Right lobe of liver (tissue), 6 donors: ENCODE measurements at places on chromosomes 6 and 20. TPM values are rescaled to one million over a fixed set of nuclear protein-coding genes. Genes with fewer than 3 reads are reported as not detected.

OR2B6 gene
- total RNA-seq, result not detected

COL21A1 gene
- total RNA-seq, result 0.71 TPM

LY6G5B gene
- 1.1 TPM for total RNA-seq

ANGPT4 gene
- not detected for total RNA-seq

DNA sequence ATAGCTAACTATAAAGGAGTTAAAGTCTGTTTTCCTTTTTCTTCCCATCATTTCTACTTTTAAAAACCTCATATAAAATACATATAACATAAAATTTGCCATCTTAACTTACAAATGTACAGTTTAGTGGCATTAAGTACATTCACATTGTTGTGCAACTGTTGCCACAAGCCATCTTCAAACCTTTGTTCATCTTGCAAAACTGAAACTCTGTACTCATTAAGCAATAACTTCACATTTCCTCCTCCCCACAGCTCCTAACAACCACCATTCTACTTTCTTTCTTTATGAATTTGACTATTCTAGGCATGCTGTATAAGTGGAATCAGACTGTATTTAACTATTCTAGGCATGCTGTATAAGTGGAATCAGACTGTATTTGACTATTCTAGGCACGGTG is 4.5 kb downstream of the CCDC170 start:
- H3K27ac ChIP-seq, result peak overlapping the region; percentile 38
- no peaks in the 10 kb centered on the region for H3K27me3 ChIP-seq
- H3K4me1 ChIP-seq, result peaks cover 10% of the 10 kb centered on the region
- no peaks in the 10 kb centered on the region for H3K36me3 ChIP-seq

DNA sequence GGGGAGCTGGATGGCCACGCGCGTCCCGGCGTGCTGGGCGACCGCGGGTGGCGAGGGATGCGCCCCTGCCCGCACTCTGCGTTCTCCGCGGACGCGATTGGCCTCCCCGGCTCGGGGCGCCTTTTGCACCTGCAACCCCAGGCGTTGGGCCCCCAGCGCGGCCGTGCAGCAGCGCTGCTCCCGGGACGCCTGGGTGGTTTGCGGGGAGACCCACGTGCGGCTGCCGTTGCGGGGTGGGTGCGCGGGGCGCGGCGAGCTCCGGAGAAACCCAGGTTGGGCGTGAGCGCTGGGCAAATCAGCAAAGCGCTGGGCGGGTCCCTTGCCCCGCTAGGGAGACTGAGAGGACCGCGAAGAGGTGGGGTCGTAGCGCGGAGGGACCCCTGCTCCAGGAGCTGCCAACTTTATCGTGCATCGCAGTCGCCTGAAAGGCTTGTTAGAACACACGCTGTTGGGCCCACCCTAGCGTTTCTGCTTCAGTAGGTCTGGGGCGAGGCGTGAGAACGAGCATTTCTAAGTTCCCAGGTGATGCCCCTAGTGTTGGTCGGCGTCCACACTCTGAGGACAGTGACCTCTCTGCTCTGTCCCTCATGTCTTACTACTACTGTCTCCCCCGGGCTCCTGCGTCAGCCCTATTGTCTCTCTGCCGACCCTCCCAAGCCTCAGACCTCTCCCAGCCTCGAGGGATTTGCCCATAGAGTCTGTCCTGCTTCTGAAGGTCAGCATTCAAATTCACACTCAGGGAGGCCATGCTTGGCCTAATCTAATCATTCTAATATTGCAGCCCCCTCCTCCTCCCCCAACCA is 538 bp upstream of the ZFP64 start:
- H3K27me3 ChIP-seq, result no peaks in the 10 kb centered on the region
- H3K36me3 ChIP-seq, result no peaks in the 10 kb centered on the region
- H3K4me1 ChIP-seq, result peaks cover 8% of the 10 kb centered on the region
- H3K4me3 ChIP-seq, result peak overlapping the region; percentile 97
- peak overlapping the region; percentile 85 for H3K27ac ChIP-seq

DNA sequence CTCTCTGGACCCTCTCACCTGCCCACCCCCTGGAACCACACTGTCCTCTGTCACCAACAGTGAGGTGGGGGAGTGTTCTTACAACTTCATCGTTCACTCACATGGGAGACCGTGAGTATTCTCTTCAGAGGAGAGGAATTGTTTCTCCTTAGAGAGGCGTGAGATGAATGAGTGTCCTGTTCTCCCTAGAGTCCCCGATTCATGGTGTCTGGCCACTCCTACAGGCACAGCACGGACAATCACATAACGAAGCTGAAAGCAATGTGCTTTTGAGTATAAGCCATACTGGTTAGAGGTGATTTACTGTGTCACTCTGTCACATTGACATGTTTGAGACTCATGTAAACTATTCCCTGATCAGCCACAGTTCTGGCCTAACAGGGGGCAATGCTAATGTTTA is 54.6 kb downstream of the FOXC1 start:
- no peaks in the 10 kb centered on the region for H3K27me3 ChIP-seq
- no peaks in the 10 kb centered on the region for H3K4me1 ChIP-seq
- no peak overlapping the region for H3K27ac ChIP-seq
- H3K4me3 ChIP-seq, result no peak overlapping the region
- no peak for DNase-seq

GRCh38 chr6:169783971-169784820 is 32.8 kb downstream of the ERMARD start:
- H3K4me1 ChIP-seq, result peaks cover 2% of the 10 kb centered on the region
- no peak overlapping the region for H3K4me3 ChIP-seq
- H3K36me3 ChIP-seq, result no peaks in the 10 kb centered on the region
- H3K27ac ChIP-seq, result no peak overlapping the region
- H3K27me3 ChIP-seq, result no peaks in the 10 kb centered on the region

DNA sequence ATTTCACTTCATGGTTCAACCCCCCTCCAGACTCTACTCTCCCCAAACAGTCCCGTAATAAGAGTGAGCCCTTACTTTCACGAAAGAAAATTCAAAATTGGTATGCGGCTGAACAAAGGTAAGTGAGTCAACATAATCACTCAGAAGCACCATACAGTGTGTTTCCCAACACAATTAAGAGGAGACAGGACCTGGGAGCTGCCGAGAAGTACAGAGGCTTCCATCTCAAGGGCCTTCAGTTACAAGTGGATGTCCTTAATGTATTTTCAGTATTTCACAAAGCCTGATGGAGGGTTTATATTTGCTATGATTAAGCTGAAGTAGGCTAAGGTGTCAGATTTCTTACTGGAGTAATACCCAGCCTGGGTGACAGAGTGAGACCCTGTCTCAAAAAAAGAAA is 51.1 kb downstream of the MYO6 start:
- no peak overlapping the region for H3K27ac ChIP-seq
- no peaks in the 10 kb centered on the region for H3K27me3 ChIP-seq
- H3K4me3 ChIP-seq, result no peak overlapping the region

GRCh38 chr6:106373502-106374239 is 13.2 kb downstream of the CRYBG1 start:
- H3K36me3 ChIP-seq, result no peaks in the 10 kb centered on the region
- H3K4me3 ChIP-seq, result no peak overlapping the region
- H3K27ac ChIP-seq, result no peak overlapping the region
- H3K4me1 ChIP-seq, result no peaks in the 10 kb centered on the region
- no peak for DNase-seq

DNA sequence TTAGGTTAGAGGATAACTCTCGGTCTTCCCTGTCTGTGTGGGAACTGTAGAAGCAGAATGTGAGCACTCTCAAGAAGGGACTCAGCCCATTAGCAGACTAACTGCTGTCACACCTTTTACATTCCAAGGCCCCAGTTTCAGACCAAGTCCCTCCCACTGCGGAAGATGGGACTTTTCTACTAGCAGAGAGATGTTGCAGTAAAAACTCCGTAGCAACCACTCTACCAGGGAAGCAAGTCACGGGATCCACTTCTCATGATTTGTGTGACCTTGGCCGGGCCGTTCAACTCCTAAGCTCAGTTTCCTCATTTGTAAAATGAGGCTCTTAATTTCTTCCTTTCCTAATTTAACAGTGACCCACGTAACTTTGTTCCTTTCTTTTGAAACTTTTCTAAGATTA is 77.1 kb upstream of the SLC4A11 start:
- DNase-seq, result no peak
- H3K36me3 ChIP-seq, result no peaks in the 10 kb centered on the region
- H3K27ac ChIP-seq, result no peak overlapping the region
- H3K4me1 ChIP-seq, result no peaks in the 10 kb centered on the region
- H3K4me3 ChIP-seq, result no peak overlapping the region

- H3K36me3 ChIP-seq, result no peaks in the 10 kb centered on the region
- no peak overlapping the region for H3K27ac ChIP-seq
- no peaks in the 10 kb centered on the region for H3K4me1 ChIP-seq
- no peak for DNase-seq
- no peaks in the 10 kb centered on the region for H3K27me3 ChIP-seq
Measured at GRCh38 chr6:151118461-151119123, 121.2 kb upstream of the AKAP12 start.

- no peaks in the 10 kb centered on the region for H3K4me1 ChIP-seq
- no peak overlapping the region for H3K27ac ChIP-seq
- no peak for DNase-seq
- no peaks in the 10 kb centered on the region for H3K36me3 ChIP-seq
- H3K27me3 ChIP-seq, result no peaks in the 10 kb centered on the region
- no peak overlapping the region for H3K4me3 ChIP-seq
Measured at GRCh38 chr6:84618046-84618752, 146.2 kb downstream of the TBX18 start.

PDE10A gene
- total RNA-seq, result 1.5 TPM

OR2J3 gene
- total RNA-seq, result not detected

GRCh38 chr6:151747896-151748295 is 59.6 kb upstream of the ESR1 start:
- H3K36me3 ChIP-seq, result no peaks in the 10 kb centered on the region
- no peak for DNase-seq
- no peaks in the 10 kb centered on the region for H3K4me1 ChIP-seq
- no peaks in the 10 kb centered on the region for H3K27me3 ChIP-seq

GRCh38 chr20:13510837-13511488 is 127.8 kb downstream of the TASP1 start:
- H3K27ac ChIP-seq, result no peak overlapping the region
- no peaks in the 10 kb centered on the region for H3K4me1 ChIP-seq
- DNase-seq, result no peak
- H3K27me3 ChIP-seq, result no peaks in the 10 kb centered on the region
- H3K4me3 ChIP-seq, result no peak overlapping the region

DNA sequence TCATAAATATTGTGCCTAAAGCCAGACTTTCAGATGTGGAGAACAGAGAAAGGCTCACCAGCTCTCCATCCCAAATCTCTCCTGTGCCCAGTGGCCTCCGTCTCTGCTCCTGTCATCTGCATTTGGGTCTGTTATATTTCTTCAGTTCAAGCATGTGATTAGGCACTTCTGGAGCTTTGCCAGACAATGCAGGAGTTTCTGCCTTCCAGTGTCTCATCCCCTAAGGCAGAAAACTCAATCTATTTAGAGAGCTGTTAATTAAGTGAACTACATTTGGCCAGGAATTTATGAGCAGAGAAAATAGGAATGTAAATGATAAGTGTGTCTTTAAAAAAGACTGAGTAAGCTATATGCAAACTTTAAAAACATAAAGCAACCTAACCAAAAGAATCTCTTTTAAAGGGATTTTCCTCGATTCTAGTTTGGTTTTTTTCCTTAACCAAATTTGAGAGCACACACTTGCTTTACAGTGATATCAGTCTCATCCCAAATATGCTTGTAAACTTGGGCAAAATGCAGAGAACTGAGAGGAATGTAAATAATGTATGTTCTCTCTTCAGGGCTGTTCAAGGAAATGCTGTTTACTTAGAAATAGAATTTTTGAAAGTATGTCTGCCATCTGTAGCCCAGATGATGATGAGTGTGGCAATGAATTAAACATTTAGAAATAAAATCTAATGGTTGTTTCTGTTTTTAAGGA is 113.9 kb downstream of the ELOVL4 start:
- no peak overlapping the region for H3K27ac ChIP-seq
- DNase-seq, result no peak
- no peak overlapping the region for H3K4me3 ChIP-seq

XKR7 gene
- total RNA-seq, result not detected

LY6G6D gene
- not detected for total RNA-seq

DNA sequence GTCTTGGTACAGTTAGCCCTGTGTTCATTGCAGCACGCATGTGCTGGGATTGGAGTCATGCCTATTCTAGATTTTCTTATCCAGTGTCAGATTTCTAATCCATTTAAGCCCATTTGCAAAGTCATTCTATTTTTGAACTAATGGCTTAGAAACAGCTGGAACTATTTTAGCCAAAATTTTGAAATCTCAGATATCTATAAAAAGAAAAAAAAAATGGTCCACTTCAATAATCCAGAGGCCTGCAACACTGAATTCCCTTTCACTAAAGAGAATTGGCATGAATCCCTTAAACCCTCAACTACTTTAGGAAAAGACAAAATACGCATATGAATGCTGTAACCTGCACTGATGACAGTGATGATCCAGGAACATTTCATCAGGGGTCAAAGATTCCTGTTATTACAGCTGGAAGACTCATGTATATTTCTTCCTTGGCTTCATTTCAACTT is 1.5 kb downstream of the COL21A1 start:
- no peak overlapping the region for H3K27ac ChIP-seq
- no peaks in the 10 kb centered on the region for H3K36me3 ChIP-seq
- DNase-seq, result no peak
- no peak overlapping the region for H3K4me3 ChIP-seq
- H3K4me1 ChIP-seq, result no peaks in the 10 kb centered on the region
- no peaks in the 10 kb centered on the region for H3K27me3 ChIP-seq

- no peaks in the 10 kb centered on the region for H3K4me1 ChIP-seq
- H3K27me3 ChIP-seq, result no peaks in the 10 kb centered on the region
- no peak overlapping the region for H3K4me3 ChIP-seq
- DNase-seq, result no peak
Measured at GRCh38 chr20:3804254-3804751, 8.2 kb downstream of the CDC25B start.

CLVS2 gene
- total RNA-seq, result 0.15 TPM

- DNase-seq, result no peak
- peak overlapping the region; percentile 63 for H3K4me3 ChIP-seq
- H3K4me1 ChIP-seq, result no peaks in the 10 kb centered on the region
- H3K36me3 ChIP-seq, result no peaks in the 10 kb centered on the region
- H3K27me3 ChIP-seq, result no peaks in the 10 kb centered on the region
- H3K27ac ChIP-seq, result peak overlapping the region; percentile 55
Measured at GRCh38 chr6:143449714-143450452, 612 bp downstream of the ADAT2 start.

DNA sequence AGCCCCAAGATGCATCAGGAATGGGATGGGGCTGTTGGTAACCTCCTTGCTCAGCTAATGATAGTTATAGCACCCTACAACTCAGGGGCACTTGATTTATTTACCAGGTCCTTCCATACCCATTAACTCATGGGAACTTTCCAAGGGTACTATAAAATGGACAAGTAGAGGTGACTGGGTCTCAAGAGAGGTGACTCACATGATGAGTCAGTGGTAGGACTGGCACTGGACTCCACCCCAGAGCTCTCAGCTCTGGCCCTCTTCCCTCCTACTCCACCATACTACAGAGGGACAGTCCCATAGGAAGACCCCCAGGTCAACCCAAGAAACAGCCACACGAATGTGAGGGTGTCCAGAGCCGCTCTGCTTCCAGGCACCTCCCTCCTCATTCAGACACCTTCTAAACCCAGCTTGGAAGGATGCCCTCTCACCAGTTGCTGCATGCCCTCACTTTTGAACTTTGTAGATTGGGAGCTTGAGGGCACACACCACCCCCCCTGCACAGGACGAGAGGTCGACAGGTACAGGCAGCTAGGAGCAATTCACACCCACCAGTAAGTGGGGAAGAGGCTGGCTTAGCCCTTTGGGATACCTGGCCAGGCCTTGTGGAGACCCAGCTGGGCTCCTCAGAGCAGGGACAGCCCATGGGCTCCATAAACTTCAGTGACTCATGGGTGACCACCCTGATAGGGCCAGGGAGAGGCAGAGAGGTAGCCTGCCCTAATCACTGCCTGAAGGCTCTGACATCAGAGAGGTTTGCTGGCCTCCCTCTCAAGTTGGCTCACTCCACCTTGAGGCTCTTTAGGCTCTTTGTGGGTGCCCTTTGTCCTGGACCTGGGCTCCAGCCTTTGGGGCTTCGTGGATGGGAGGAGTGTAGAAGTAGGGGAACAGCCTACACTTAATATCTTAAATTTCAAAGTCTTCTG is 81.6 kb upstream of the MLN start:
- no peak overlapping the region for H3K4me3 ChIP-seq
- H3K4me1 ChIP-seq, result no peaks in the 10 kb centered on the region
- no peaks in the 10 kb centered on the region for H3K36me3 ChIP-seq
- no peaks in the 10 kb centered on the region for H3K27me3 ChIP-seq
- no peak overlapping the region for H3K27ac ChIP-seq
